Retina (tissue), 1 donor: ENCODE measurements at places on chromosomes 13 and 19.

GRCh38 chr19:21910318-21910717, 74.3 kb upstream of the ZNF43 start:
- no peak for DNase-seq

DNA sequence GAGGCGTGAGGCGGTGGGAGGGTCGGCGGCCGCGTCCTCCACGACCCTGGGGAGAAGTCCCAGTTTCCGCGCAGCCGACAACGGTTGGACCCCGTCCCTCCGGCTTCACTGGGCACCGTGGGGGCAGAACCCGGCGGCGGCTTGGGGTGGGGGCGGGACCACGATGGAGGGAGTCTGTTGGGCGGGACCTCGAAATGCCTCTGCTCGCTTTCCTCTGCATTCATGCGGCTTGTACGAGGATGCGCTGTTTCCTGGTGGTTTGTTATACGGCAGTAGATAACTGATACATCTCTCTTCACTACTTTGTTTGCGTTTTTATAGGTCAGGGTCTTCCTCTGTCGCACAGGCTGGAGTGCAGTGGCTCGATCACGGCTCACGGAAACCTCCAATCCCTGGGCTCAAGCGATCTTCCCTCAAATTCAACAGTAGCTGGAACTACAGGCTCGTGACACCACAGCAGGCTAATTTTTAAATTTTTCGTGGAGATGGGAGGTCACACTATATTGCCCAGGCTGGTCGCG, 24.6 kb upstream of the ZNF846 start:
- DNase-seq: no peak

DNA sequence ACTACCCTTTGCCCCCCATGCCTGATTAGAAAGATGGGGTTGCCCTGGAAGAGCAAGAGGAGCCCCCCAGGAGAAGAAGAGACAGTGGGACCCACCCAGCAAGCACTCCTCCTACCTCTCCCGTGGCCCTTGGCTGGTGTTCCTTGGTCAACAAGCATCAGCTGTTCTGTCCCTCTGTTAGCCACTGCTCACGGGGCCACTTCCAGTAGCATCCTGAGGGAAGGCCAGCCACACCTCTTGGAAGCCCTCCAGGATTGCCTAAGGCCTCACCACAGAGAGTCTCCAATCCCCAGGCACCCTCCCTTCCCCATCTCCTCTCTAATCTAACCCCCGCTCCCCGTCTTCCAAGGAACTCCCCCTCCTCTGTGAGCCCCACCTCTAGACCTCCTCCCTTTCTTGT, 15.1 kb upstream of the DPP9 start:
- no peak for DNase-seq

GRCh38 chr13:84443463-84443862, 561.2 kb upstream of the SLITRK1 start:
- no peak for DNase-seq

GRCh38 chr13:110137680-110138009, 169.3 kb downstream of the COL4A1 start:
- DNase-seq: no peak

- no peak for DNase-seq
These were observed 50.9 kb downstream of the TMEM255B start for GRCh38 chr13:113809934-113810333.
